Stomach (tissue), 19 donors: ENCODE measurements at places on chromosomes 6 and 20. TPM values are rescaled to one million over a fixed set of nuclear protein-coding genes. Genes with fewer than 3 reads are reported as not detected.

- H3K36me3 ChIP-seq = no peaks in the 10 kb centered on the region
- H3K27ac ChIP-seq = peak overlapping the region; percentile 63
- peaks cover 10% of the 10 kb centered on the region for H3K4me1 ChIP-seq
- H3K27me3 ChIP-seq = no peaks in the 10 kb centered on the region
- no peak for DNase-seq
Measured at GRCh38 chr6:33343953-33344611, 26.5 kb upstream of the ZBTB22 start.

C4B gene
- total RNA-seq = 32.7 TPM

- H3K36me3 ChIP-seq = no peaks in the 10 kb centered on the region
- no peak overlapping the region for H3K4me3 ChIP-seq
Measured at GRCh38 chr6:47132724-47133123, 90.6 kb upstream of the ADGRF1 start.

DNA sequence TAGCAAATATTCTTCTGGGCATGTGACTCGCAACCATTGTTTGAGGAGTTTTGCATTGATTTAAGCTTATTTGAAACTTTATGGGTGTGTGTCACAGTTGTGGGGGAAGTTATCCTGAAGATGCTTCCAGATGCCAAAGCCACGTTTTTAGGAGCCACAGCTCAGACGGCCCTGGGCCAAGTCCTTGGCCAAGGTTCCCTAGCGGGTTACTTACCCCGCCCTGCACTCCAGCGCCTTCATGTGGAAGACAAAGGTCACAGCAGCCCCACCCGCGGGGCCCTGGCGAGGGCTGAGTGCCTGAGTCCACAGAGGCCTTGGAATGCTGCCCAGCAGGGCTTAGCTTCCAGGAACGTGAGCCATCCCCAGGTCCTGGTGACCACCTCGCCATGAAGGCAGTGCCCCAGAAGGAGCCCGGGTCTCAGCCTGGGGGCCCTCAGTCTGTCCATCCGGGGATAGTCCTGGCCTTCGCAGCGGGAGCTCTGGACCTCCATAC, 308.3 kb downstream of the CDH4 start:
- H3K36me3 ChIP-seq = no peaks in the 10 kb centered on the region
- no peaks in the 10 kb centered on the region for H3K4me1 ChIP-seq
- H3K27me3 ChIP-seq = no peaks in the 10 kb centered on the region
- no peak for DNase-seq

GJA10 gene
- total RNA-seq = not detected

GRCh38 chr6:167020206-167020605, 21.0 kb downstream of the CEP43 start:
- H3K4me3 ChIP-seq = no peak overlapping the region
- no peaks in the 10 kb centered on the region for H3K4me1 ChIP-seq
- DNase-seq = no peak
- H3K27me3 ChIP-seq = no peaks in the 10 kb centered on the region
- peaks cover 67% of the 10 kb centered on the region for H3K36me3 ChIP-seq
- no peak overlapping the region for H3K27ac ChIP-seq

GRCh38 chr20:1330075-1330830, 1.3 kb upstream of the SDCBP2 start:
- peaks cover 10% of the 10 kb centered on the region for H3K36me3 ChIP-seq
- DNase-seq = peak; percentile 85
- peaks cover 47% of the 10 kb centered on the region for H3K4me1 ChIP-seq
- no peak overlapping the region for H3K4me3 ChIP-seq
